ENCODE measurements at places on chromosomes 3 and 15.

GRCh38 chr15:68209735-68210408 is 4.7 kb upstream of the CALML4 start:
- peak; percentile 18 for DNase-seq

DNA sequence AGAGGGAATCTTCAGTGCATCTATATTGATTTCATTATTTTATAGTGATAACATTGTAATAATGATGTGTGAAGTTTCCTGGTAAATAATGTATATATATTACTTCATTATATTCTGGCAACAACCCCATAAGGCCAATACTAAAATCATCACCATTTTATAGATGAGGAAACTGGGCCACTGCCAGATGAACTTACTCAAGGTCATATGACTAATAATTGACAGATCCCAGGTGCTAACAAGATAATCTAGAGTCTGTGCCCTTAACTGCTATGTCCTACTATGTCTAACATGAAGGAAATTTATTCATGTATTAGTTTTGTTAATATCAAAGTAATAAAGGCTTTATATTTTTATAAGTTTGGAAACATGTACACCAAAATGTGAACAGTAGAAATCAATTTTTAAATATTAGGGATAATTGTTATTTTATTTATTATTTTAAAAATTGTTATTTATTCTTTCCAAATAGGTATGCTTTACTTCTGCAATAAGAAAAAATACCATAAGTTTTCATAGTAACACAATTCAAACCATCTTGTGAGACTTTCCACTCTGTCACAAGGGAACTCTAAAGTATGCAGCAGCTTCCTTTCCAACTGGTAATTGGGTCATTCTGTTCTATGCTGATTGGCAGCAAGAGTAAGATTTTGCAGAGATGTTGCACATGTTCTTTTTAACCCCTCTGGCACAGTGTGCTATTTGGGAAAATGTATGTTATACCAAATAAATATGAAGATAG is 90.8 kb upstream of the CMC1 start:
- DNase-seq: no peak

DNA sequence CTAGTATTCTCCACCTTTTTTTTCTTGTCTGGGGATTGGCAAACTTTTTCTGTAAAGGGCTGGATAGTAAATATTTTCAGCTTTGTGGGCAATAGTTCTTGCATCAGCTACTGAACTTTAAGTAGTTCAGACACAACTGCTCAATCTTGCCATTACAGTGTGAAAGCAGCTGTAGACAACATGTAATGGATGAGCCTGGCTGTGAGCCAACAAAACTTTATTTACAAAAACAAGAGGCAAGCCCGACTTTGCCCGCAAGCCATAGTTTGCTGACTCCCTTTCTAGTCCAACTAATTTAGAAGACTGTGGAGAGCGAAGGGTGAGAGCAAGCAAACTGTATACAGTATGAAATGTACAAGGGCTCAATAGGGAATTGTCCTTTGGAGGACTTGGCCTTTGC is 6.2 kb downstream of the FRMD4B start:
- no peak for DNase-seq

- no peak for DNase-seq
These were observed at the start of gene IL16 for GRCh38 chr15:81196576-81197254. Gene IL16, plus strand, starts transcription at chr15:81196879. Its CDS starts 28,521 bp downstream, at chr15:81225400.

DNA sequence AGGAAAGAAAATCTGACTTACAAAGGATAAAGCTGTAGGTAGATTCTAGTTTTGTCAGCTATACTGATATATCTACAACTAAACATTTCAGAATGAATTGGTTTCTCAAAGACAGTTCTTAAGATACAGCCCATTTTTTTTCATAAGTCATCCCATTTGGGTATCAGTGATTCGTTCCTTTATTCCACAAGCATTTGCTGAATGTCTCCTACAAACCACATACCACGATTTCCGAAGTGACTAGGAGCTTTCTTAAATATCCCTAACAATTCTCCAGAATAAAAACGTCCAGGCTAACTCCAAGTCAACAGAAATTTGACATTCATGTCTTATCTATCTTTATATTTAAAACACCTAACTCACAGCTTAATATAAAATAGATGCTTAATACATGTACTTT is 59.8 kb downstream of the TP53BP1 start:
- DNase-seq: no peak

DNA sequence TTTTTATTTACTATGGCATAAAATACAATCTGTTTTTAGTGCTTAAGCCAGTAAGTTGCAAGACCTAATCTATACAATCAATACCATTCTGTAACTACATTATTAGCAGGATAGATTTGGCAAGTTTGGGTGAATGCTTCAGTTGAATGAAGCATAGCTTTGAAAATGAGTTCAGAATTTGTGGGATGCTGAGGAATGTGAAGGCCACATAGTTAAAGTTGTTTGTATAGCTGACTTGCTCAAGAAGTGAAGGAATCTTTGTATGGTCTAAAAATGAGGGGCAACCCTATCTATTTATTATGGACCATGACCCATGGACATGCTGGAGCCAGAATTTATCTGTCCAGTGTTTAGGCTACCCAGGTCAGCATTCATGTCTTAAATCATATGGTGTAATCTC is 58.5 kb downstream of the CRYBG3 start:
- DNase-seq: no peak

GRCh38 chr3:113227146-113227545 is 15.8 kb downstream of the BOC start:
- no peak for DNase-seq

- no peak for DNase-seq
These were observed 146.4 kb downstream of the ERC2 start for GRCh38 chr3:56321892-56322291.

All from activated CD4-positive, alpha-beta T cell treated with anti-CD3 and anti-CD28 coated beads, Interleukin-2, amount 50 U/mL, for 24 hours (primary cell).